Skin of body (tissue), 3 donors: ENCODE measurements at places on chromosomes 16 and 17.

GRCh38 chr16:65414284-65414984, 292.6 kb upstream of the CDH11 start:
- no peak for DNase-seq

DNA sequence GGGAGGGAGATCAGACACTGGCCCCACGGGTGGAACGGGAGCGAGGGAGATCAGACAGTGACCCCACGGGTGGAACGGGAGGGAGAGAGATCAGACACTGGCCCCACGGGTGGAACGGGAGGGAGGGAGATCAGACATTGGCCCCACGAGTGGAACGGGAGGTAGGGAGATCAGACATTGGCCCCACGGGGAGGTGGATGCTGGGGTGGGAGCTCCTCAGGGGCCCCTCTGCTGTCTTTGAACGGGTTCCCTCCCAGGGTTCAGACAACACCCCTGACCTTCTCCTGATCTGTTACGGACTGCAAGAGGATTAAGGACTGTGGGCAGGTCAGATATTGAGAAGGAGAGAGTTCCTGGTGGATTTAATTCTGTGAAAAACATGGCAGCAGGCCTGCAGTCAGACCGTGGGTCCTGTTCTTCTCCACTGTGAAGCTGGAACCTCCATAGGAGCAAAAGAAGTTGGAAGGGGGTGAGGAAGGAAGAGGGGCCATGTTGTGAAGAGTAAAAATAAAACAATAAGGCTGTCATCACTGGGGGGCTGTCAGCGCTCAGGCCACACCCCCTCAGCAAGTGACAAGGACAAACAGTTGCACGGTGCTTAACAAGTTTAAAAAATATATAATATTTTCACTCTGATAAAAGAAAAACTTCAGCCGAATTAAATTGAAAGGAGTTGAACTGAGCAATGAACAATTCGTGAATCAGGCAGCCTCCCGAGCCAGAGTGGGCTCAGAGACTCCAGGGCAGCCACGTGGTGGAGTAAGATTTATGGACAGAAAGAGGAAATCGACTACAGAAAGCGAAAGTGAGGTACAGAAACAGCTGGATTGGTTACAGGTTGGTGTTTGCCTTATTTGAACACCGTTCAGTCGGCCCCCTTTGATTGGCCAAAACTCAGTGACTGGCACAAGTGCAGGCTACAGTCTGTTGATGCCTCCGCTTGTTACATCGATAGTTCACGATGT, 348.7 kb upstream of the TNRC6C start:
- DNase-seq, result no peak

GRCh38 chr16:86448306-86448890, 61.9 kb upstream of the FOXF1 start:
- DNase-seq, result no peak

DNA sequence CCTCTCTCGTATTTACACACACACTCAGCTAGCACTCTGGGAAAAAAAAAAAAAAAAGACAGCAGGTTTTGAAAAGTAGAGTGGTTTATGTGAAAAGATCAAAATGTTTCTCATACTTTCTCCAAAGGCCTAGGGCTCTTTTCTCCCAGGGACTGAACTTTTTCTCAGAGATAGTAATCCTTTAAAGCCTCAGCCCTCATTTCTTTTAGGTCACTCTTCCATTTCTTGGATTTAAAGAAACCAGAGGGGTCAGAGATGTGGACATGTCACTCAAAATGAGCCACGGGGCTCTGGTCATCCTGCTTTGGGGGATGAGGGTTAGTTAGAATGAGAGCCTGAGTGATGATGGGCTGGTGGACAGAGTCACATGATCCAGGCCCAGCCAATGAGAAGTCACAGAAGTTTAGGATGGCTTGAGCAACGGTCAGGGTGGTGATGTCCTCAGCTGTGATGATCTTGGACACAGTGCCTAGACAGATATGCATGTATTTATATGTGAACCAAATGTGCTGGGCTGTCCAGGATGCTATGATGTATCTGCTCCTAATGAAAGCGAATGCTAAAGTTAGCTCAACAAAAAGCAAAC, 33.7 kb upstream of the AXIN2 start:
- DNase-seq, result no peak

- DNase-seq, result no peak
These were observed 608.6 kb upstream of the EEF2KMT start for GRCh38 chr16:5706211-5706610.
